ENCODE measurements at places on chromosomes 11 and 22. TPM values are rescaled to one million over a fixed set of nuclear protein-coding genes. Genes with fewer than 3 reads are reported as not detected.

Gene ASPHD2
- total RNA-seq = 0.31 TPM

DNA sequence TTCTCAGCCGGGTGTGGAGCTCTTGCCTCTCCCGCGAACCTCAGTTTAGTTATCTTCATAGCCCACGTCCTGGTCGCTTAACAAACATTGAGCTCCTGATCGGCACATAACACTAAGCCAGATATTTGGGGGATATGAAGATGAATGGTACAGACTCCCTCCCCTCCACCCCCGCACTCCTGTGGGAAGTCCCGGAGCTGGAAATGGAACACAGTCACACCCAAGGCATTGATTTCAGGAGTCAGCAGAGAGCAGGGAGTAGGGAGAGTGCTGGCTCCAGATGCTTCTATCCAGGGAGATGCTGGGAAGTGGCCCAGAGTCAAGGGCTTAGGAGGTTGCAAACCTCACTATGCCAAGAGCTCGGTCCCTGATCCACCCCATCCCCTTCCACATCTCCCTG lies 26.1 kb upstream of the CABP7 start:
- DNase-seq = no peak

DNA sequence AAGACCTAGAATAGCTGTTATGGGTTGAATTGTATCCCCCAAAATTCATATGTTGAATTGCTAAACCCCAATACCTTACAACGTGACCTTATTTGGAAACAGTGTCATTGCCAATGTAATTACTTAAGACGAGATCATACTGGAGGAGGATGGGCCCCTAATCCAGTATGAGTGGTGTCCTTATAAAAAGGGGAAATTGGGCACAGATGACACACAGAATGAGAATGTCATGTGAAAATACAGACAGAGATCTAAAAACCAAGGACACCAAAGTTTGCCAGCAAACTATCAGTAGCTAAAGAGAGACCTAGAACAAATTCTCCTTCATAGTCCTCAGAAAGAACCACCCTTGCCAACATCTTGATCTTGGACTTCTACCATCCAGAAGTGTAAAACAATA lies 127.7 kb downstream of the ATXN10 start:
- DNase-seq = no peak

DNA sequence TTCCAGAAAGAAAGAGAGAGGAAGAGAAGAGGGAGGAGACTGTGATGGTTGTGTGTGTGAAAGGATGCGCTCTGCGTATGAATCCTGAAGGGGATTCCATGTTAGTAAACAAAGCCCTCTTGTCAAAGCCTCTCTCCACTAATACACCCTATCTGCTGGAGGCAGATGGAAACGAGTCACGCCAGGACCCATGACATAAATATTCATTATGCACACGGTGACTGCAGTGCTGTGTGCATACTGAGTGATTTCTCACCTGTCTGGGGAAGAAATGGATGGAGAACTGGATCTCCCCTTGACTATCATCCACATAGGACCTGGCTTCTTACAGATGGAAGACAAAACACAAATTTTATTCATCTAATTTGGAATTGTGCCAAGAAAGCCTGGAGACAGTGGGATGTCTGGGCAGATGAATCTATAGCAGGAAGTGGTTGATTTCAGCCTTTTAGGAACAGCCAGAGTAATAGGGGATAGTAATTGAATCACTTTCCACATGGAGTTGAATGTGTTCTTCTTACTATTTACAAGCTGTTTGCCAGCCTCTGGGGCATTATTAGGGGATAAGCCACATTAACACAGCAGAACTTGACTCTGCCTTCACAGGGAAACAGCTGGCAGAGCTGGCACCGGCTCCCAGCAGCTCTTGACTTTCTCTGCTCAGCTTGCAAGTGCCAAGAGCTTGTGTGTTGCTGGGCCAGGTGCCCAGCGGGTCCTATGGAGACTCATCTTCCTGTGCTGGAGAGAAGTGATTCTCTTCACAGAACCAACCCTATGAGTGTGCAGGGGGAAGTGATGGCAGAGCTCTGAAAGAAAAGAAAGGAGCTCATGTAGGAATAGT lies 9.0 kb downstream of the MTNR1B start:
- peak; percentile 45 for DNase-seq

Gene MGAT3
- 13.7 TPM for total RNA-seq

- DNase-seq = no peak
These were observed 20.5 kb downstream of the TST start for GRCh38 chr22:36998620-36999351.

Gene FSHB
- not detected for total RNA-seq

DNA sequence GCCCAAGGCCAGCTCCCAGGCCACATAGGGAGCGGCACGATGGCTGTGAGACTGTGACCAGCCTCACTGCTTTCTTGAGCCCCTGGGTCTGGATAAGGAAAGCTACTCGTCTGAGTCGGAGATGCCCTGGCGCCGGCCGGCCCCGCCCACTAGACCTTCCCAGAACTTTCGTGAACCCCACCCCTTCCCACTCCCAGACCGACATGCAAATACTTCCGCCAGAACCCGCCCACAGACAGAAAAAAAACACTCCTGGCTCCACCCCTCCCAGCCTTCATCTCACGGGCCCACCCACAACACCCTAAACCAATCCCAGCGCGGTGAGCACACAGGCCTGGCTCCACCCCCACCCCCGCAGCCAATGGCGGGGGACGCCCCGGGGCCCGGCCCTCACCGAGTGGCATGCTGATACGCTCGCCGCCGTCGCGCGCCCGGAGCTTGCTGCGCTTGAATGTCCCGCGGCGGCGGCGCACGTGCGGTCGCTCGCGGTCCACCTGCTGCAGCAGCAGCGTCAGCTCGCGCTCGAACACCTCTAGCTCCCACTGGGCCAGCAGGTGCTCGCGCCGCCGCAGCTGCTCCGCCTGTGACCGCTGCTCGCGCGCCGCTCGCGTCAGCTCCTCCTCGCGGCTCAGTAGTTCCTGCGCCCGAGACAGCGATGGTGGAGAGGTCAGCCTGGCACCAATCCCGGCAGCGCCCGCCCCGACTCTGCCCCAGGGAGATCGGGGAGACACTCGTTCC lies 7.0 kb downstream of the MAP3K11 start:
- peak; percentile 95 for DNase-seq

Gene ANKK1
- not detected for total RNA-seq

Gene MRGPRE
- not detected for total RNA-seq

Gene CRYBB2
- total RNA-seq = 0.29 TPM

DNA sequence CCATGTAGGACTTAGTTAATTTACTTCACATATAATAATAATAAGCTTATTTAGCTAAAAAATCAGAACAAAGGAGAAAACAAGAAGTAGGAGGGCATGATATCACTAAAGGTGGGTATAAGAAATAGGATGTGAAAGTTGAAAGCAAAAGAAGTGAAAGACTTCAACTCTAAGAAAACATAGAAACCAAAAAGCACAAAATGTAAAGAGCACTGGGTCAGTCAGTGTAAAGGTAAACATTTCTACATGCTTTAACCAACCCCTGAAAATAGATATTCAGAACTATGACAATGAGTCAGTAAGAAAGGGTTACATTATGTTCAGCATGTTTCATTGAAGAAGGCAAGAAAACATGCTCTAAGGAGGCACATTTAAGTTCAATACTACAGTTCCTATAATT lies 298.8 kb downstream of the SWAP70 start:
- DNase-seq = no peak

DNA sequence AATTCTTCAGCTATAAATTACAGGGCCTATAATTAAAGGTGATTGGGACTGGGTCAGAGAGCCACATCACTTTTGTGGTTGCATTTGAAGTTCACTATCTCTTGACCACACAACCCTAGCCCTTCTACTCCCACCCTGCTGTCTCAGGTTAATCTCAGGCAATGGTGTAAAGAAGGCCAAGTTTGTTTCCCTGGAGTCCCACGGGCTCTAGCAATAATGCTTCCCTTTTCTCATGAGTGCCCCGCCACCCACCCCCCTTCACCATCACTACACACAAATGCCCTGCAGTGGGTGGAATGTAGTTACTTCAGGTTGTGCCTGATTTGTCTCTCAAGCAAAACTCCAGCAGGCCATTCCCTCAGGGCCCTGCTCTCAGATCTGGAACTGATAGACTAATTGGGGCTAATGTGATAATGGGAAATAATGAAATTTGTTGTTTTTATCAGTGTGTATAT lies 1.8 kb upstream of the EHF start:
- DNase-seq = no peak

DNA sequence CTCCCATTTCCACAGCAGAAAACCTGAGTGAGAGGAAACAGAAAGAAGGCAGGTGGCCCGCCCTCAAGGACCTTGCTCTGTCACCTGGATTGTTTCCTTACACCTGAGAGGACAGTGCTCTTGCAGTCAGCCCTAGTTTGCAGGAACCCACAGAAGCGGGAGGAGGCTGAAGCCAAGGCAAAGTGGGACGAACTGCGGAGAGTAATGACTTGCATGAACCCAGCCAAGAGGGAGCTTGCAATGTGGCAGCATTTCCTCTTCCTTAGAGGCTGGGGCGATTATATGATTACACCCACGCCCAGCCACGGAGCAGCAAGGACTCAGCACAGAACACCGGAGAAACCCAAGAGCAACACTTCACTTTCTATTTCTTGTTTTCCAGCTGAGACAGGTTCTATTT lies 102.6 kb downstream of the SPON1 start:
- DNase-seq = no peak

Gene YAP1
- total RNA-seq = 59.1 TPM

GRCh38 chr22:49770547-49771265 lies 57.0 kb downstream of the BRD1 start:
- DNase-seq = peak; percentile 15

DNA sequence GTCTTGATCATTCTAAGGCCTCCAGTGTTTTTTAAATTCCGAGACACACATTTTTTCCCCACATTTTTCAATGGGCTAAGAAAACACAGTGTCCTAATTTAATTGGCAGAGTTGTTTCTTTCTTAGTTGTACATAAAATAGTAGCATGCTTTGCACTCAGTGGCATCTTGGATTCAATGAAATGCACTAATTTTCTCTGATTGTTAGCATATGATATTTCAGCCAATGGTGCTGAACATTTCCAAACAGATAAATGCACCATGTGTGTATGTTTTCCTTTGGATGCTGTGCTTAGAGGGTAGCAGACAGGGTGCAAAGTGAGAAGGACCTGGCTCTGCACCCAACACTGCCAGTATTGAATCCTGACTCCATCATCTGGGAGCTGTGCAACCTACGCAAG lies 103.5 kb downstream of the LDLRAD3 start:
- no peak for DNase-seq

DNA sequence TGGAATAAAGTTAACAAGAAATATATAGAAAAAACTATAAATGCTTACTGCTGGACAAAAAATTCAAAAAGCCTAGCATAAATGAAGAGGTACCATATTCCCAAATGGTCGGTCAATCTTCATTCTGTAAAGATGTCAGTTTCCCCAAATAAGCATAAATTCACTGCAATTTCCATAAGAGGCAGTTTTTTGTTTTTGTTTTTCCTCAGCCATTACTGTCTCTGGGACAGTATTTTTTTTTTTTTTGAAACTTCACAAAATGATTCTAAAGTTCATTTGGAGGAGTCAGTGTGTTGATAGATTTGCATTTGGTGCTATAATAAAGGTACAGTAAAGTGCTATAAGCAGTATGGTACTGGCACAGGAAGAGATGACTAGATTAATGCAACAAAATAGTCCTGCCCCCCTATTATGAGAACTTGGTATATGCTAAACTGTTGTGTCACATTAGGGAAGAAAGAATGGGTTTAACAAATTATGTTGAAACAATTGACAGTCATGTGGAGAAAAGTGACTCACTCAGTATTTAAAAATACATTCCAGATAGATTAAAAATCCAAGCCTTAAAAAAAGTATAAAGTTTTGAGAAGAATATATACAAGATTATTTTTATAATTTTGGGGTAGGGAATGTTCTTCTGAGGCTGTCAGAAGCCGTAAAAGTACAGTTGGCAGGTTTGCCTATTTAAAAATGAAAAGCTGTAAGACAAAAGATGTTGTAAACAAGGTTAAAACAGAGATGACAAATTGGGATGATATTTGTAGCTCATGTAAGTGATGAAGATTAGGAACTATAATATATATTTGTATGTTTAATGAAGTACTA lies 2.6 kb upstream of the FTH1 start:
- no peak for DNase-seq

DNA sequence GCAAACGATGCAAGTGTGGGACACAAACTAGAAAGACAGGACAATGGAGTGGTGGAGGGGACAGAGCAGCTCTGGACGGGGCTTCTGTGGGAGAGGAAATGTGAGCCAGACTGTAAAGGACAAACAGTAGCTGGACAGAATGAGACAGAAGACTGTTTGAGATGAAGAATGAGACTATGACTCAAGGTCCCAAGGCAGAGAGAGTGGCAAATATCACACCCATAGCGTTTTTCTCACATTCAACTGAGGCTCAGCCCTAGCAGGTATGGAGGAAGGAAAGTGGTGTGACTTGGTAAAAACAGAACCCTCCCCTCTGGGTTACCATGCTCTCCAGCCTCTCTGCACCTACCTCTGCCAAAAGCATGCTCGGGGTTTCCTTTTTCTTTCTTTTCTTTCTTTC lies 96.5 kb downstream of the RPL27A start:
- no peak for DNase-seq

DNA sequence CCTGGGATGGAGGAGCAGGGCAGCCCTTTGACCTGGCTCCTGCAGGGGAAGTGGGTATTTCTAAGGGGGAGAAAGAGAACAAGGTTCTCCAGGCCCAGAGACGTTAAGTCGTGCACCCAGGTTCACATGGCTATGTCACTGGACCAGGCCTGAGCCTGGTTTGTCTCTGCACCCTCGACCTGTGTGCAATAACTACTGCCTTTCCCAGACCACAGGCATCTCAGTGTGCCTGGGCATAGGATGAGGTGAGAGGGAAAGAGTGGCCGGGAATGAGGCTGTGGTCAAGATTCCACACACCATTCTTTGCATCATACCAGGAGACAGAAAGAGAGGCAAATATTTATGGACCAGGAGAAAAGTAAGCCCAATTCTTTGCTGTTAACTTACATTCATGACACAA lies 66.8 kb downstream of the PRR5L start:
- no peak for DNase-seq

DNA sequence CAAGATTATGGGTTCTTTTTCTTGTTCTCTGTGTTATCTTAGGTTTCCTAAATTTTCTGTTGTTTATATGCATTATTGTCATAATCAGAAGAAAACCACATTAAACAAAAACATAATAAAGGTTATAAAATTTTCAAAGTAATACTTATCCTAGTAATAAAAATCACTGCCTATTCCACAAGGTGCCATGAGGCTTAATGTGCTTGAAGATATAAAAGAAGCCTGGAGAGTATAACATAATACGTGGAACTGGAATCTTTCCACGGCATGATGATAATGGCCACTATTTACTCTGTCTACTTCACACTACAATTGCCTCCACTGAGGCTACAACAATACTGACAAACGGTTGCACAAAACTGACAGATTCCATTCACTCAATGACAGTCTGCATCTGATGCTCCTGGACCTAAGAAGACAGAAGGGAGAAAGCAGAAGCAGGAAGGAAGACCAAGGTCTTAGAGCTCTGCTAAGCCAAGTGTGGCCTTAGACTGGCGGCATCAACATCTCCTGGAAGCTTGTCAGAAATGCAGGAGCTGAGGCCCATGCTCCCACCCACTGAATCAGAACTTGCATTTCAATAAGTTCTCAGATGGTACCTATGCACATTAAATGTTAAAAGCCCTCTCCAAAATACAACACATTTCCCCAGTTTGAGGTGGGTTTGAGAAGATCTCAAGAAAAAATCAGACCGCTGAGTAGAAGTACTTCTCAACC lies 13.1 kb downstream of the TENM4 start:
- no peak for DNase-seq

- no peak for DNase-seq
These were observed 39.9 kb downstream of the BMAL1 start for GRCh38 chr11:13317293-13318080.

Gene GAS2L1
- 20.1 TPM for total RNA-seq

Gene KRTAP5-8
- not detected for total RNA-seq

- DNase-seq = no peak
These were observed 27.3 kb upstream of the TCF20 start for GRCh38 chr22:42297778-42298177.

GRCh38 chr11:104581246-104581980 lies 316.8 kb downstream of the CASP12 start:
- DNase-seq = no peak
